GM23248 (cell line): ENCODE measurements at places on chromosomes 7 and 10. TPM values are rescaled to one million over a fixed set of nuclear protein-coding genes. Genes with fewer than 3 reads are reported as not detected.
A peak's percentile ranks its signal among the peaks of the same experiment; 100 is the strongest.

- no peaks in the 10 kb centered on the region for H3K36me3 ChIP-seq
- peak; percentile 8 for DNase-seq
- H3K27ac ChIP-seq = no peak overlapping the region
- H3K4me3 ChIP-seq = no peak overlapping the region
- H3K4me1 ChIP-seq = no peaks in the 10 kb centered on the region
- no peaks in the 10 kb centered on the region for H3K27me3 ChIP-seq
Measured at GRCh38 chr7:92953657-92954056, 117.3 kb upstream of the CDK6 start.

DNA sequence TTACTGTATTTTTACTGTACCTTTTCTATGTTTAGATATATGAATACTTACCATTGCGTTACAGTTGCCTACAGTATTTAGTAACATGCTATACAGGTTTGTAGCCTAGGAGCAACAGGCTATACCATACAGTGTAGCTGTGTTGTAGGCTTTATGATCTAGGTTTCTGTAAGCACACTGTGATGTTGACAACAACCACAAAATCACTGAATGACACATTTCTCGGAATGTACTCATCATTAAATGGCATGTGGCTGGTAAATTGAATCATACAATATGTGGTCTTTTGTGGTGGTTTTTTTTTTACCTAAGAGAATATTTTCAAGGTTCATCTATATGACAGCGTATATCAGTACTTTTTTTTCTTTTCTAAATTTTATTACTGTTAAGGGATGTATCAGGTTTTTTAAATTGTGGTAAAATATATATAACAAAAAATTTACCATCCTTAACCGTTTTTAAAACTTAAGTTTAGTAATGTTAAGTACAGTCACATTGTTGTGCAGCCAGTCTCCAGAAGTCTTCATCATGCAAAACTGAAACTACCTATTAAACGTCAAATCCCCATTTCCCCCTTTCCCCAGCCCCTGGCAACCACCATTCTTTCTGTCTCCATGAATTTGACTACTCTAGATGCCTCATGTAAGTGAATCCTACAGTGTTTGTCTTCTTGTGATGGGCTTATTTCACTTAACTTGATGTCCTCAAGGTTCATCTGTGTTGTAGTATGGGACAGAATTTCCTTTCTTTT is 21.5 kb downstream of the BTAF1 start:
- H3K36me3 ChIP-seq = peaks cover 21% of the 10 kb centered on the region
- peak; percentile 74 for DNase-seq
- H3K4me3 ChIP-seq = no peak overlapping the region
- peaks cover 9% of the 10 kb centered on the region for H3K4me1 ChIP-seq

GRCh38 chr10:129849853-129850252 is 114.2 kb downstream of the EBF3 start:
- H3K4me3 ChIP-seq = no peak overlapping the region
- no peak overlapping the region for H3K27ac ChIP-seq
- DNase-seq = no peak
- H3K36me3 ChIP-seq = no peaks in the 10 kb centered on the region
- no peaks in the 10 kb centered on the region for H3K4me1 ChIP-seq
- H3K27me3 ChIP-seq = no peaks in the 10 kb centered on the region

Gene FRAT1
- 1.6 and 1.8 TPM in 2 replicates for total RNA-seq

Gene AMZ1
- 3.4 and 4.4 TPM in 2 replicates for total RNA-seq

Gene BLNK
- not detected in 2 replicates for total RNA-seq
